Left lung (tissue), 14 donors: ENCODE measurements at places on chromosomes 2 and 18. TPM values are rescaled to one million over a fixed set of nuclear protein-coding genes. Genes with fewer than 3 reads are reported as not detected.

Gene RIT2
- not detected for polyA plus RNA-seq

DNA sequence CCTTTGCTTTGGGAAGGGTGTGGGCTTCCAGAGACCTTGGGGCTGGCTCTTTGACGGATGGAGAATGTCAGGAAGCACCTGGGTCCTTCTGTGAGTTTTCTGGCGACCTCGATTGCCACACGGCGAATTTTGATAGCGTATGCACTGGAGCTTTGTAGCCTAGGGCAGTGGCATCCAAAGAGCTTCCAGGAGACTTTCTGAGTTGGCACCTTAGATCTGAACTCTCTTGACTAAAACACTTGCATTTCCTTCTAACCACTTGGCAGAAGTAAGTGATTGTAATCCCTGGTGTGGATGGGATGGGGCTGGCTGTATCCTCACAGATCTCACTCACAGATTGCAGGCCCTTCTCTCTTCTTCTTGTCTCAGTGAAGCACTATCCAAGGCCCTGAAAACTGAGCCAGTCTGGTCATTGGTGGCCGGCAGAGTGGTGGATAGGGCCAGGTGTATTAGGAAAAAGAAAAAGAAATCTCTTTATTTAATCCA, 7.8 kb downstream of the RNF144A start:
- DNase-seq: no peak

DNA sequence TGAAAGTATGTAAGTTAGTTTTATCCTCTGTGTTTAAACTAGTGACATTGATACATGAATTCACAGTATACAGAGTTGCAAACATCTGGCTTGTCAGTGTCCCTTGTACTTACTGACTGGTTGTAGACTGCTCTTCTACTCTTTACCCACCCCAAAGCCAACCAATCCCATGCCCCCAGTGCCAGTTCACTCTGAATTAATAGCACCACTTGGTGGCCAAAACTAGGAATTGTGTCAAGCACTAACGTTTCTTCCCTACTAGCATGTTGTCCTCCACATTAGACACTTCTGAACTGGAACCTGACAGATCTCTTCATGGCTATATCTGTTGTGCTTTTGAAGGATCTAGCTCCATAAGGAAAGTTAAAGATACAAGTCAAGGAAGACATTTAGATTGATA, 27.2 kb upstream of the OTX1 start:
- DNase-seq: no peak

- DNase-seq: no peak
These were observed 265.7 kb downstream of the NEDD4L start for GRCh38 chr18:58309610-58310239.

DNA sequence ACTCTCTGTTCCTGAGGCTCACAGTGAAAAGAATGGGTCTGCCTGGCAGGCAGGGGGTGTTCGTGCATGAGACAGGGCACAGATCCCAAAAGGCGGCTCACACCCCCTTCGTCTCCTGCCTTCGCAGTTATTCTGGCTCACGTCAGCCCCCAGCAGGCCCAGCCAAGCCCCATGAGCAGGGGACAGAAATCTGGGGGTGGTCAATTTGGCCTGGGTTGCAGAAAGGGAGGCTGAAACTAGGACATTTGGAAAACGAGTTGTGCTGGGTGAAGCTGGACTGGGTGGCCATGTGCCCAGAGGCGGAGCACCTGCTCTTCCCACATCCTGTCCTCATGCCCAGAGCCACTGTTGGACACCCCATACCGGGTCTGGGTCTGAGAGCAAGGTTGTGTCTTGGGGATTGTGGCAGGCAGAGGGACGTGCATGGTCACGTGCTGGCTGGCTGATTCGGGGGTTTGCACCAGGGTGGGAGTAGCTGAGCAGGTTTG, 99.0 kb upstream of the MCFD2 start:
- DNase-seq: no peak

Gene C2orf78
- polyA plus RNA-seq: not detected

GRCh38 chr2:60602388-60602787, 48.9 kb upstream of the BCL11A start:
- no peak for DNase-seq

DNA sequence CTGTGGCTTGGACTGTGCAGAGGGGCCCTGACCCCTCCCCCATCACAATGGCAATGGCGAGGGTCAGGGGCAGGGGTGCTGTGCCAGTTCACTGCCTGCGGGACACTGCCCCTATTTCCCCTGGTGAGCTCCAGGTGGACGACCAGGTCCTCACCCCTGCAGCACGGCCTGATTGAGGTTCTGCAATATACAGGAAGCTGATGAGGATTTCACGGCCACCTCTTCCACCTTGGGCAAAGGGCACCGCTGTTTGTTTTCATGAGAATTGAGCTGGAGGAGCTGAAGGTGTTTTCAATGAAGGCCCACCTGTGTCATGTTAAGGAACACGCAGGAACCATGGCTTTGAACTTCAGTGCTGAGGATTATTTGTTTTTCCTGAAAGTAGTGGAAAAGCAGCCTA, 96.3 kb downstream of the OSR1 start:
- DNase-seq: no peak

DNA sequence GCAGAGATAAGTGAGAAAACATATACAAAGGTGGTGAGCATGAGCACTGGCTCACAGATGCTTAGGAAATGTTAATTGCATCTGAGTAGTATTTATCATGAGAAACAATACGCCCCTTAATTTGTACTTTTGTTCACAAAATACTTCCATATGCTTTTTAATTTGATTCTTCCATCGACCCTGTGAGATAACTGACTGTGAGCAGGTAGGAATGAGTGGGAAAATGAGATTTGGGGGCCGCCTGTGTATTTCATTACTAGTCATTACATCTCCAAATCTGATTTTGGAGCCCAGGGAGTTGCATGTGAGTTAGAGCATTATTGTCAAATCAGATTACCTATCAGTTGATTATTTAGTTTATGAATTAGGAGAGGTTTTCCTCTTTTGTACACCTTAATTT, 36.7 kb upstream of the NPC1 start:
- DNase-seq: no peak

GRCh38 chr2:179584760-179585159, 276.7 kb downstream of the ZNF385B start:
- no peak for DNase-seq

- peak; percentile 69 for DNase-seq
These were observed 47.7 kb downstream of the HS6ST1 start for GRCh38 chr2:128270672-128271596.

GRCh38 chr2:39629646-39630045, 36.1 kb upstream of the TMEM178A start:
- DNase-seq: no peak

GRCh38 chr2:101058386-101058785, 56.3 kb downstream of the RPL31 start:
- DNase-seq: no peak

DNA sequence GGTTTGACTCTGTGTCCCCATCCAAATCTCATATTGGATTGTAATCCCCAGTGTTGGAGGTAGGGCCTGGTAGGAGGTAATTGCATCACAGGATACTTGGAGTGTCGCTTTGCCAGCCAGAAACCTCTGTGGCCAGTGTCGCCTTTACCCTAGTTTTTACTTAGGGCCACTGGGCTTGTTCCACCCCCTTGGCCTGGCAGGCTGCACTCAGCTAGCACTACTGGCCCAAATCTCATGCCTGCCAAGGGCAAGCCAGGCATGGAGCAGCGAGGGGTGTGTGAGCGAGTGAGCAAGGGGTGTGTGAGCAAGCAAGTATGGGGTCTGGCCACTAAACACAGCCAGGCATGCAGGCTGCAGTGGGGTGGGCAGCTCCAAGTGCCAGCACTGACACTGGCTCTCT, 178.7 kb upstream of the MGAT5 start:
- no peak for DNase-seq

Gene AKAIN1
- not detected for polyA plus RNA-seq

GRCh38 chr18:25464227-25464626, 112.3 kb upstream of the ZNF521 start:
- DNase-seq: no peak

GRCh38 chr2:96547731-96548171, 11.2 kb downstream of the ARID5A start:
- no peak for DNase-seq

DNA sequence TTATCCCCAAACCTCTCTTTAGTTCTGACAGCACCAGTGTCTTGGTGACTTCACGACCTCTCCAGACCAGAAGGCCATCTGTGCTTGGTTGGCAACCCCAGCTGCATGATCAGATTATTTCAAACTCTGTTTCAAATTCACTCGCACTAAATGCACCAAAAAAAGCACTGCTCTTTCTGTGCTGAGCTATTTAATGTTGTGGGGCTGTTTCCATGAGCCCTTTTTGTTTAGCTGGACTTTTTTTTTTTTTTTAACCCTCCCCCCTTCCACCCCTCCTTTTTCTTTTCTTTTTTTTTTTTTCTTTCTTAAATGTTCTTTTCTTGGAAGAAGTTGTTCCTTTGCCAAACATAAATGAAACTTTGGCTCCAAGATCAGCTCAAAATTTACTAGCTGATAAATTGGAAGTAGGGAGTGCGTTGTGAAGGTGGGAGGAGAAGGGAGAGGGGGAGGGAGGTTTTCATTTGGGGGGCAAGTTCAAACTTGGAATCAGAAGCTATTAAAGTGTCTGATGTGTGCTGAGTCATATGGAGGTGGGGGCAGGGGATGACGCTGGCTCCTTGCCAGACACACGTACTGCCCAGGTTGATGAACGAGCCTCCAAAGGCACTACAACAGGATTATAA, 543.0 kb upstream of the TNP1 start:
- DNase-seq: peak; percentile 62

Gene SKOR2
- polyA plus RNA-seq: not detected

- DNase-seq: no peak
These were observed 54.8 kb downstream of the HS6ST1 start for GRCh38 chr2:128263902-128264331.

DNA sequence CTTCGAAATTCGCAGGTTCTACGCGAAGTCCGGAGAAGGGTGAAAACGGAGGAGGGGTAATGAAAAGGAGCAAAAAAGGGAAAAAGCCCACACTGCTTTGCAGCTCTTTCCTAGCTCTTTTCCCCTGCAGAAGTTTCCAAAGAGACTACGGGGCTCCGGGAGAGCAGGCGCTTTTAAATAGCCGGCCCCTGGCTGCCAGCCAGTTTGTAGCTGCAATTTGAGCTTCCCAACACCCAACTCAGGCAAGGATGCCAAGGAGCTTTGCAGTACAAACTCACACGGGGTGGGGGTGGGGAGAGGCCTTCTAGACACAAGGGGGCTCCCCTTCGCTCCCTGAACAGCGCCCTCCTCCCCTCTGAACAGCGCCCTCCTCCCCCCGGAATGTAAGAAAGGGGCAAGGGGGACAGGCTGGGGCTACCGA, at the start of gene IGFBP5:
Gene IGFBP5 (minus strand): TSS at position 149 of the 421 bp plus-strand sequence. CDS start 774 bp downstream, outside the sequence.
- DNase-seq: peak; percentile 97

DNA sequence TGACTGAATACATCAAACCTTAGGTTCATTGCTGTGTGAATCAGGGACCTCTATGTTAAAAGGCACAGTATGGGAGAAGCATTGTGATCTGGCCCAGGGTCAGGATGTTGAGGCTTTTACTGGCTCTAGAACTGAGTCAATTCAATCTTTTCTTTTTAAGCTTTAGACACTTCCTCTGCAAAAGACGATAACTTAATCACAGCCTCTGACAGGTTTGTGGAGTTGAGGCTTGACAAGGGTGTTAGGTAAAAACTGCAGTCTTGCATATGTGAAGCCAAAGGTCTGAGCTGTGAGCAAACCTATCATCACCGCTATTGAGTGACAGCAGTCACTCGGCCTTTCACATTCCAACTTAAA, 17.3 kb upstream of the ARHGAP25 start:
- no peak for DNase-seq

- DNase-seq: no peak
These were observed 3.0 kb upstream of the UGT1A9 start for GRCh38 chr2:233668605-233669260.
